ENCODE measurements at places on chromosomes 4 and X.

DNA sequence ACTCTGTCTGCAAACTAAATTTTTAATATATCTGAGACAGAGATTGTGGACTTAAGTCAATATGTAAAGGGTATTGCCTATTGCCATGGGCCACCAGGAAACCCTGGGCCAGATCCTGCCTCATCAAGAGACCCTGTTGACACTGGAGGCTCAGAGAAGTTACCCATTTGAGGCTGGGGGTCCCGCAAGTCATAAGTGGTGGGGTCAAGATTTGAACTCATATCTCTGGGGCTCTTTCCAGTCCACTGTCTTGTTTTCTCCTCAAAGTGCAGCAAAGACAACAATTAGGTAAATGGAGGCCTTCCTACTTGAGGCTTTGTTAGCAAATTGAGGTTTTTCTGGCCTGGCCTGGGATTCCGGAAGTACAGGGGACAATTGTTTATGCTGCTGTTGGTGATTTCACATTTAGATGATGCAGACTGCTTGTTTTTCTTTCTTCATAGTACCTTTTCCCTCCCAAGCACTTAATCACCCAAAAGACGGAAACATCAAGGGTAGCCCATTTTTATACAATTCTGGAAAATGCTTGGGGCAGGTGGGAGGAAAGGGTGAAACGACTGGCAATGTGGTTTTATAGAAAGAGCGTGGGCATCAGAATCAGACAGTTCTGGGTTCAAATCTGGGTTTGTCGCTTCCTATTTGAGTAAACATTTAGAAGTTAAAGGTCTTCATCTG is 160.0 kb downstream of the SMIM20 start:
- no peak for DNase-seq

DNA sequence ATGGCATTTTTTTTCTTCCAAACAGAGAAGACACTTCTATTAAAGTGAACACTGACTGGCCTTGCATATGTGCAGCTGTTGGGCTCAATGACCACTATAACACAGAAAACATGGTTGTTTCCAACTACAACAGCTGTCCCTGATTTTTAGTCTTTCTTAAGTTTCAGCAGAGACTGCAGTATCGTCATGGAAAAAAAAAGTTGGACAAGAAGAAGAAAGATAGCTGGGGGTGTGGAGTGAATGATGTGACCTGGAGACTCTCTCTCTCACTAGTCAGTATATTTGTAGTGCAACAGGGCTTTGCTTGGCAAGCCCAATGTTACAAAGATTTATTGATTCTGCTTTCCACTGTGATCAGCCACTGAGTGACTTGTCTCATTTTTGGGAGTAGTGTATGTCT is 29.5 kb upstream of the C4orf54 start:
- DNase-seq: no peak

GRCh38 chr4:752196-752861 is 46.7 kb downstream of the PCGF3 start:
- DNase-seq: no peak

- DNase-seq: no peak
These were observed 72.8 kb downstream of the ARHGEF38 start for GRCh38 chr4:105625214-105625613.

DNA sequence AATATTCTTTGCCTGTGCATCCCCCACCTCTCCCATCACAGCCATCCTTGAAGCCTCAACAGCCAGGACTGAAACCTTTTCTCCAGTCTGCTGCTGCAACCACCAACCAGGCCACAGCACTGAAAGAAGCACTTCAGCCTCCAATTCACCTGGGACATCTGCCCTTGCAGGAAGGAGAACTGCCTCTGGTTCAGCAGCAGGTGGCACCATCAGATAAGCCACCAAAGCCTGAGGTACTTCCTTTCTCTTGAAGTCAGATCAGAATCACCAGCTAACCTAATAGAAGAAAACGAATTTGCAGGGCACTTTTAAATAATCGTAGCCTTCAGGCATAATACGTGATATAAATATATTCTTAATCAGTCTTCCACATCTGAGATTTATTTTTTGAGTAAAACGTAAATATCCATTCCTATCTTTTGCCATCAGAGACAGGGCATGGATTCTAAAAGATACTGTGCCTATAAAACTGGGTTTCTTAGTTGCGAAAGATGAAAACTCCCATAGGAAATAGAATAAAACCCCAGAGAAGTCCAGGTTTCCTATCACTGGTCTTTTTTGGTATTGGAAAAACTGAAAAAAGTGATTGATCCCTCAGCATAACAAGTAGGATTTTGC is 9.5 kb downstream of the AMBN start:
- DNase-seq: peak; percentile 56

GRCh38 chr4:148239494-148239985 is 202.7 kb downstream of the NR3C2 start:
- no peak for DNase-seq

DNA sequence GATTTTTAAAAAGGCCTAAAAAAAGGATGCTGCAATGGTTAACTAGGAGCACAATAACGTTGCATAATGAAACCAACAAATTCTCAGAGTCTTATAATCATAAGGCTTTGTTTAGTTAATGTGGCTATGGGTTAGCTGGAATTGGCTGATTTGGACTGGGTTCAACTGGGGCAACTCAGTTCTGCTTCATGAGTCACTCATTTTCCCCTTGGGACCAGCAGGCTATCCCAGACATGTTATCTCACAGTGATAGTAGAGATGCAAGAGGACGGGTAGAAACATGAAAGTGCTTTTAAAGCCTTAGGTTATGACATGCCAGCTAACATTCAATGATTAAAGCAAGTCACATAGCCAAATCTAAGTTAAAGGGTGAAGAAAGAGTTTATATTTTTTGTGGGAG is 189.2 kb upstream of the GK2 start:
- DNase-seq: no peak

DNA sequence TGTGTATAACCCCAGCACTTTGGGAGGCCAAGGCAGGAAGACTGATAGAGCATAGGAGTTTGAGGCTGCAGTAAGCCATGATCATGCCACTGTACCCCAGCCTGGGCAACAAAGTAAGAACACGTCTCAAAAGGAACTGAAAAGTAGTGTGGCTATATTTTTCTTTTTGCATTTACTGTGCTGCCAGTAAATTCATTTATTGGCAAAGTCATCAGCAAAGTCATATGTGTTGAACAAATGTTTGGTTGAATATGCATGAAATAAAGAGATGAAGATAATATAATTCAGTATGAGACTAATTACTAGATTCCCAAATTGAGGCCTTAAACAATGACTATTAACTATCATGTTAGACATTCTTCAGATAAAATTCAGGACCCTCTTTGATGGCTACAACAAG is 829.1 kb downstream of the PCDH7 start:
- DNase-seq: no peak

GRCh38 chrX:12711435-12712040 is 79.7 kb upstream of the PRPS2 start:
- DNase-seq: no peak

- no peak for DNase-seq
These were observed 136.9 kb downstream of the ASMT start for GRCh38 chrX:1751781-1752180.

DNA sequence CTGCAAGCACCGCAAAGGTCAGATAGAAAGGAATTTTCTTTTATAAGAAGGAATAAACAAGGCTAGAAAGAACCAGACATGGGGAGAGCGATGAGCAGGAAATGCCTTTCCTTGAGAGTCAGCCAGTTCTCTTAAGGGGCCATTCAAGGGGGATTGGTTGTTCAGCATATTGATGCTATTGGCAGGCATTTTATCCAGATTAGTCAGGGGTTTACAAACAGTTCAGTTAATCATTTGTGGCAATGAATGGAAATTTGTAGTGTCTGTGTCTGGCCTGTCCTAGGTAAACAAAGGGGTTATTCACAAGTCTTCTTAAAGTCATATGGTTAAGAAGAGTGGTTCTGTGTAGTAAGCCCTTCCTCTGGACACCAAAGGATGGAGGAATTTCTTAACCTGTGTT is 184.7 kb upstream of the FRMPD4 start:
- DNase-seq: peak; percentile 3

- DNase-seq: no peak
These were observed 51.2 kb downstream of the TENM3 start for GRCh38 chr4:182294451-182294850.

DNA sequence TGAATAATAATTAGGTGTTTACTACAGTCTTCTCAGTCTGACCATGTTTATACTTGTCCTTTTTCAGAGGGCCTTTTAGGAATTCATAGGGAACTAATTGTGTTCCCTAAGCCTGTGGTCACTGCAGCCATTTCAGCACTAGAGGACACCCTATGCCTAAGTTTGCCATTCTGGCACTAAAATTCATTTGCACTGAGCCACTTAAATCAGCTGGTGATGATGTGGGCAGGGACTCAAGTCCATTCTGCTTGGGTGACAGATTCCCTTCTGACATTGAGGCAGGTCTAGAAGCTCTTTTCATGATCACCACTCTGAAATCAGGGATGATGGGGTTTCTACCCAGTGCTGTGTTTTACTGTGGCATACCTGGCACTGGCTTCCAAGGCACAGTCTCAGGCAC is 1178.9 kb upstream of the DIAPH2 start:
- DNase-seq: peak; percentile 2

- no peak for DNase-seq
These were observed 270.6 kb upstream of the GK2 start for GRCh38 chr4:79678472-79679202.

DNA sequence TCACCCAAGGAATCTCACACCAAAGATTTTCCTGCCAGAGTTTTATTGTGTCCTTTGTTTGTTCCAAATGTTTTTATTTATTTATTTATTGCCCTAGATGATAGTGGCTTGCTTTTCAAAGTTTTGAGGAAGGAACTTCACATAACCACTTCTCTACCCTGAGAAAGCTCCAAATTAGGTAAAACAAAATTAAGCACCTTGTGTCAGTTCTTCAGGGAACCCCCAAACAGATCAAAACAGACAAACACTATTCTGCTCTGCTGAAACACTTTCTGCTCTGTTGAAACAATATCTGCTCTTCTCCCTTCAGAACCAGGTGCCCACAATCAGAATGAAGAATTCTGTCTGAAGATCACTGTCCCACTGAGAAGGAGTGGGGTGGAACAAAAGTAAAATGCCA is 16.5 kb upstream of the CYBB start:
- no peak for DNase-seq

DNA sequence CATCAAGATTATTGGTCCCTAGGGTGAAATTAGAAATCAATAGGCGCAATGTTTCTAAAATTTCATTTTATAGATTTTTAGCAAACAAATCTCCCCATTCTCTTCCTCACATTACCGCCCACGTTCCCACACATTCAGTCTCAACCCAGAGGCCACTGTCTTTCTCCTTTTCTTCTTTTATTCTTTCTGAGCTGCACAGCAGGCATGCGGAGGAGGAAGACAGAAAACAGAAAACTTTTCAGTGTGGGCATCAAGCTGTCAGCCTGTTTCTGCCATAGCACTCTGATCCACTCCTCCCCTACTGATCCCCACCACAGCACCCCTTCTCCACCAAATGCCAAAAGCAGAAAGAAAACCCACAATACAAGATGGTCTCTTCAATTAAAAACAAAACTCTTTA is 94.8 kb upstream of the ADAMTS3 start:
- DNase-seq: peak; percentile 41

All from neuronal stem cell (in vitro differentiated cells).